ENCODE measurements at places on chromosomes 5 and 9. TPM values are rescaled to one million over a fixed set of nuclear protein-coding genes. Genes with fewer than 3 reads are reported as not detected.

MARCOL gene
- total RNA-seq, result not detected

FEM1C gene
- total RNA-seq, result 20.6 TPM

SLC36A2 gene
- total RNA-seq, result not detected

PHF24 gene
- 0.16 TPM for total RNA-seq

- no peak overlapping the region for H3K4me3 ChIP-seq
- H3K27me3 ChIP-seq, result no peaks in the 10 kb centered on the region
- H3K36me3 ChIP-seq, result no peaks in the 10 kb centered on the region
- DNase-seq, result no peak
- H3K27ac ChIP-seq, result no peak overlapping the region
- H3K4me1 ChIP-seq, result peaks cover 7% of the 10 kb centered on the region
Measured at GRCh38 chr9:70015099-70015498, 28.5 kb upstream of the MAMDC2 start.

DNA sequence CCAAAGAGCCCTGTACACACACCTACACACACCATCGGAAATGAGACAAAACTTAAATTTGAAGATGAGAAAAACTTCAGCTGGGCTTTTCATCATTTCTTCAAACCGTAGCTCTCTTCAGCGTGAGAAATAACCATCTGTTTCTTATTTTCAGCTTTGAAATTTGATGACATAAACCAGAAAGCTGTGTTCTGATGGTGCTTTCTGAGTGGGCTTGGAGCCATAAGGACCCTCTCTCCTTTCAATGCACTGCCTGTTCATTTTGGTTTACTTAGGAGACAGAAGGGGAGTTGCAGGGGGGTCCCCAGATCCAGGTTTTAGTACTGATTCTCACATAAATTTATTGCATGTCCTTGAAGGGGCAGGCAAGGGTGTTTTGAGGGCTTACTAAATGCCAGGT, 9.5 kb downstream of the FBXO10 start:
- DNase-seq, result no peak
- no peak overlapping the region for H3K27ac ChIP-seq
- H3K36me3 ChIP-seq, result no peaks in the 10 kb centered on the region
- H3K4me3 ChIP-seq, result no peak overlapping the region

DNA sequence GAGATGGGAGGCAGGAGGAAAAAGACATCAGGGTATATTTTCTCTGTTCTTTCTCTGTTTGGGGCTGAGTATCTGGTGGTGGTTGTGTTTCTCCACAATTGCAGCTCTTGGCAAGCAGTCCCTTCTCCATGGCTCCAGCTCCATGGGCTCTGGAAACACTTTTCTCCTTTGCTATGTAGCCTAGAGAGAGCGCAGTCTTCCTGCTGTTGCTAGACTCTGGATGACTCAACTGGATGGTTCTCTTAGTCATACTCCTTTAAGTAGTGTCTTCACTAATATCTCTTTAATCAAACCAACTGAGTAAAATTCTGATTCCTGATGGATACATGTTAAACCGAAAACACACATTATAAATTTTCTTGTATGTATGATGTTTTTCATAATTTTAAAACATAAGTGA, 3.3 kb upstream of the PLGRKT start:
- H3K4me1 ChIP-seq, result peaks cover 17% of the 10 kb centered on the region
- H3K27me3 ChIP-seq, result no peaks in the 10 kb centered on the region
- H3K36me3 ChIP-seq, result no peaks in the 10 kb centered on the region
- DNase-seq, result peak; percentile 54
- H3K4me3 ChIP-seq, result no peak overlapping the region

DNA sequence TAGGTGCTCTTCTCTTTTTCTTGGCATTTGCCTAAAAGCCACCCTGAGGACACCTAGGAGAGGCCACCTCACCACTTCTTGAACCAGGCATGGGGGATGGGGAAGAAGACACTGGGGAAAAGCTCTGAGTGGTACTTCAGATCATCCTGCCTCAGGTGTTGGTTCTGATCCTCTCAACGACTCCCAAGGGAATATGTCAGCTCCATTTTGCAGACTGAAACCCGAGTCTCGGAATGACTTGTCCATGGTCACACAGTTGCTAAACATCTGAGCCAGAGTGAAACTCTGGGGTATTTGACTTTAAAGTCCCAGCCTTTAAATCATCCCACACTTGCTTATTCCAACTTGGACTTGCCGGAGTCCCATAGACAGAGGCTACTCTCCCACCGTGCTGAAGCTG, 120.6 kb upstream of the GABRP start:
- no peak for DNase-seq
- H3K27me3 ChIP-seq, result no peaks in the 10 kb centered on the region
- no peaks in the 10 kb centered on the region for H3K4me1 ChIP-seq
- H3K4me3 ChIP-seq, result no peak overlapping the region
- no peaks in the 10 kb centered on the region for H3K36me3 ChIP-seq

DNA sequence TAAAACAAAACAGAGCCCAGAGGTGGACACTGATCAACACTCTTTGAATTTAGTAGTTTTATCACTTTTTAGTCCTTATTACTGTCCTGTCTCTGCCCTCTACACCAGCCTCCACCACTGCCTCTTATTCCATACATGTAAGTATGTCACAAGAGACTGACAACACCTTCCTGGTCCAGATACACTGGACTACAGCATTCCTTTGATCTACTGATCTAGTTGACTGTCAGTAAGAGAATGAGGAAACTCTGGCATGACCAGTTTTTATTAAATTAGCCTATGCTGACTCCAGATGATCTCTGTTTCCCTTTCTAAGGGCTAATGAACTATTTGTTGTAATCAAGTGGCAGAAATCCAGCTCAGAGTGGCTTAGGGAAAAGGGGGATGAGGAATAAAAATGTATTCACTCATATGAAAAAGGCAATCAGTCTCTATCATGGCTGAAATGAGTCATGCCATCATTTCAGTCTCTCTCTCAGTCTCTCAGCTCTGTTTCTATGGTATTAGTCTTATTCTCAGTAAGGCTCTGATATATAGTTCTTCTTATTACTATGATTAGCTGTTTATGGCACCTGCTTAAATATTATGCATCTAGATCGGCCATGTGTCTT, 5.5 kb downstream of the ARHGEF37 start:
- H3K36me3 ChIP-seq, result no peaks in the 10 kb centered on the region
- H3K4me3 ChIP-seq, result no peak overlapping the region
- no peak overlapping the region for H3K27ac ChIP-seq
- H3K27me3 ChIP-seq, result no peaks in the 10 kb centered on the region

DNA sequence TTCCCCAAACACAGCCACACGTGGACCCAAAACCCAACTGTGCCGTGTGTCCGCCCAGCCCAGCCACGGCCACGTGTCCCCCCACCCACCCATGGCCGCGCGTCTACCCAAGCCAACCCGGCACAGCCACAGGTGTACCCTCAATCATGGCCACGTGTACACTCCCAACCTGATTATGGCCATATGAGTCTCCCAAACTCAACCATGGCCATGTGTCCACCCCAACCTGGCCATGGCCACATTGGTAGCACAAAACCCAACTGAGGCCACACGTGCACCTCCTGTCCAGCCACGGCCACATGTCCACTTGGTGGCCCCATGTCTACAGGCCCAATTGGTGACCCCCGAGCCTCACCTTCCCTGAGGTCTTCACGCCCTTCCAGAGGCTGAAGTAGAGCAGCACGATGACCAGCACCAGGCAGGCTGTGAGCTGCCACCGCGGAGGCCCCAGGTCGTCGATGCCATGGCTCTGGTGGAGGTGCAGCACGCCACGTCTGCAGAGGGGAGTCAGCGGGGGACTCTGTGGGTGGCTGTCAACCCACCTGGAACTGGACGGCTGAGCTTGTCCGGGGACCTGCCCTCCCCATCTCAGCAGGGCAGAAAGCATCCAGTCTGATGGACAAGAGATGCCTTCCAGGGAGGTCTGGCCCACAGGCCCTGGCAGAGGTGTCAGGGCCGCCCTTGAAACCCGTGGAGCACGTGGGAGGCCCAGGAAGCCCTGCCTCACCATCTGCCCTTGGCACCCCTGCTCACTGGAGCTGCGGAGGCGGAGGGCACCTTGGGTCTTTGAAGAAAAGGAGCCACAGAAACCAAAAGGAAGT, 23.5 kb downstream of the SLC6A3 start:
- H3K4me1 ChIP-seq, result no peaks in the 10 kb centered on the region
- H3K4me3 ChIP-seq, result no peak overlapping the region
- no peak overlapping the region for H3K27ac ChIP-seq
- no peaks in the 10 kb centered on the region for H3K27me3 ChIP-seq
- H3K36me3 ChIP-seq, result no peaks in the 10 kb centered on the region

GRCh38 chr9:130549093-130549735, 30.2 kb upstream of the FUBP3 start:
- no peaks in the 10 kb centered on the region for H3K4me1 ChIP-seq
- no peak overlapping the region for H3K4me3 ChIP-seq
- DNase-seq, result no peak
- H3K27ac ChIP-seq, result no peak overlapping the region

DNA sequence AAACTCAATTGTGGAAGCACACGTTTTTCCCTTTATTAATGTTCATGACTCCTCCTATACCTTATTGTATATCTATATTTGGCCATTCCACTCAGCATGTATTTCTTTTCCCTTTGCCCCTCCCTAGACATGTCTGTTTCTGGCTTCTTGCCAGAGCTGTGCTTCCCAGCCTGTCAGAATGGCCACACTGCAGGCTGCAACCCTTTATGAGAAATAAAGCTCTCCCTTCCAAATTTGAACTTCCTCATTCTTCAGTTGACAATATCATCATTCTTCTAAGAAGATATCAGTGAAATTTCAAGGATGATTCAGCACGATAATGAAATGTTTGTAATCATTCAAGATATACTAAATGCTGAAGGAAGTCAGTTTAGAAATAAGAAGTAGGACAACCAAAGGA, 107.6 kb upstream of the PRSS3 start:
- H3K36me3 ChIP-seq, result no peaks in the 10 kb centered on the region
- no peak for DNase-seq
- H3K4me1 ChIP-seq, result no peaks in the 10 kb centered on the region

DNA sequence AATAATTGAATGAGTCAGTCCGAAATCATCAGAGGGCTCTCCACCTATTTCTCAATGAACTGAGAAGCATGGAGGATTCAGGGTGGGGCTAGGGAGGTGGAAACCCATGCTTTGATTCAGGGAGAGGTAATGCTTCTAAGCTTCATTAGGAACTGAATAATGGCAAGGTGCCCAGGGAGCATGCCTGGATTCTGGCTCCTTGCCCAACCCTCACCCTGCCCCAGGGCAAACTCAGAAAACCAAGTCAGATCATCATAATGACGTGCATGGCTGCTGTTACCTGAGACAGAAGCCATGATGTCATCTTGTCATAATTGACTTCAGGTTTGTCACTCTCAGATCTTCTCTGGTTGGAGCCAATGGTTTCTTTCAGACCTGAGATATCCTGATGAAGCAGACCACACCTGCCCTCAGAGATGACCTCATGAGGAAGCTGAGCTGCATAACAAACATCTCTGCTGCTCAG, 199.6 kb downstream of the SYK start:
- no peak overlapping the region for H3K27ac ChIP-seq
- DNase-seq, result peak; percentile 36
- H3K27me3 ChIP-seq, result no peaks in the 10 kb centered on the region
- H3K36me3 ChIP-seq, result no peaks in the 10 kb centered on the region
- no peak overlapping the region for H3K4me3 ChIP-seq
- no peaks in the 10 kb centered on the region for H3K4me1 ChIP-seq

DNA sequence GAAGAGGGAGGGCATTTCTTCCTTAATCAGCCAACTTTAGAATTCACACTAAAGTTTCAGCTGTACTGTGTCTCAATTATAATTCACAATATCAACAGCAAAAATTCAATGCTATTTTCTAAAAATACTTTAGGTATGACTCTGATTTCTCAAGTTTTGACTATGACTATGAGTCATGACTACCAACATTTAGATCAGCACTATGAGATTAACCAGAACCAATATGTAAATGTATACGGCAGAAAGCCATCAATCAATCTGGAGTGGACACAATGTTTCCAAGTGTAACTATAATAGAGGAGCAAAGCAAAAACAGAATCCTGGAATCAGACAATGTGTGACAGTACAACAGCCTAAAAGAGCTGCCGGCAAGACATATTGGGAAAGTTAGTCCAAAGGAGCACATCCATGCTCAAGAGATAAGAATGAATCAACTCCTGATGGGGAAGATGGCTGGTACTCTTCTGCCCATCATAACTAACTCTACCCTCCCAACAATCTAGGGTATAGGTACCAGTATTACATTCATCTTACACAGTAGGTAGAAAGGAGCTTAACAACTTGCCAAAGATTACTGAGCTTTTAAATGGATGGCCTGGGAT, 294.4 kb downstream of the SEMA5A start:
- H3K36me3 ChIP-seq, result no peaks in the 10 kb centered on the region
- no peaks in the 10 kb centered on the region for H3K27me3 ChIP-seq
- H3K4me3 ChIP-seq, result no peak overlapping the region
- H3K27ac ChIP-seq, result peak overlapping the region; percentile 23
- DNase-seq, result peak; percentile 63
- H3K4me1 ChIP-seq, result no peaks in the 10 kb centered on the region

- peaks cover 74% of the 10 kb centered on the region for H3K27me3 ChIP-seq
- H3K36me3 ChIP-seq, result no peaks in the 10 kb centered on the region
- no peak overlapping the region for H3K4me3 ChIP-seq
Measured at GRCh38 chr9:1051584-1052275, 1.6 kb downstream of the DMRT2 start.

- peaks cover 20% of the 10 kb centered on the region for H3K4me1 ChIP-seq
- no peaks in the 10 kb centered on the region for H3K27me3 ChIP-seq
- H3K4me3 ChIP-seq, result peak overlapping the region; percentile 69
Measured at GRCh38 chr5:141850244-141850768, 27.9 kb downstream of the PCDH1 start.

DNA sequence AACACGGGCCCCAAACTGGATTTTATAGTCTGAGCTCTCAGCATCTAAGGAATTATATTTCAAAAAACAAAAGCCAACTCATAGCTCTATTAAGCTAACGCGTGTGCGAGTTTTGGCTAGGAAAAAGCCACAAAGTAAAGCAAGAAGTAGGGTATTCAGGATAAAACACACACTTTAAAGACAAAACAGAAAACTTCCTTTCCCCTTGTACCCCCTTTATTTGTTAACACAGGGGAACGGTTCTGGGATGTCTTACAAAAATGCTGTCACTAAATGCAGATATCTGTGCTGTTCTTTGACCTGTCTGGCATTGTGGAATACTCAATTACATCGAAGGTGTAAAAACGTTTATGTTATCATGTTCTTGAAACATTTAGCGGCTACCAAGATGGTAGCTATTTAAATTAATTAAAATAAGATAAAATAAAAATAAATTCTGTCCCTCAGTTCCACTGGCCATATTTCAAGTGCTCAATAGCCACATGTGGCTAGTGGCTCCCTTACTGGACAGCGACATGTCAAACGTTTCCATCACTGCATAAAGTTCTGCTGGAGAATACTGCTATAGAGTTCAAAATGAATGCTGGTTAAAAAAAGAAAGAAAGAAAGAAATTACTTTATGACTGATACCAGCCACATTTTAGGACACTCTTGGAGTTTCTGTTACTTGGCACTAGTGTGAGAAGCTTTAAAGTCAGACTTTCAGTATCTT, 7.2 kb upstream of the MEF2C start:
- H3K27me3 ChIP-seq, result no peaks in the 10 kb centered on the region
- H3K4me3 ChIP-seq, result peak overlapping the region; percentile 82
- H3K27ac ChIP-seq, result no peak overlapping the region
- no peaks in the 10 kb centered on the region for H3K4me1 ChIP-seq
- DNase-seq, result no peak

- H3K36me3 ChIP-seq, result peaks cover 14% of the 10 kb centered on the region
- no peaks in the 10 kb centered on the region for H3K27me3 ChIP-seq
- no peak for DNase-seq
- H3K27ac ChIP-seq, result no peak overlapping the region
- peak overlapping the region; percentile 92 for H3K4me3 ChIP-seq
- H3K4me1 ChIP-seq, result peaks cover 54% of the 10 kb centered on the region
Measured at GRCh38 chr9:127566351-127567001, 45.6 kb upstream of the STXBP1 start.

GRCh38 chr5:652773-653350, 40.3 kb downstream of the TPPP start:
- H3K27ac ChIP-seq, result no peak overlapping the region
- no peak overlapping the region for H3K4me3 ChIP-seq
- H3K4me1 ChIP-seq, result peaks cover 7% of the 10 kb centered on the region
- no peaks in the 10 kb centered on the region for H3K27me3 ChIP-seq
- H3K36me3 ChIP-seq, result no peaks in the 10 kb centered on the region
